ENCODE measurements at places on chromosomes 16 and 17. TPM values are rescaled to one million over a fixed set of nuclear protein-coding genes. Genes with fewer than 3 reads are reported as not detected.

DNA sequence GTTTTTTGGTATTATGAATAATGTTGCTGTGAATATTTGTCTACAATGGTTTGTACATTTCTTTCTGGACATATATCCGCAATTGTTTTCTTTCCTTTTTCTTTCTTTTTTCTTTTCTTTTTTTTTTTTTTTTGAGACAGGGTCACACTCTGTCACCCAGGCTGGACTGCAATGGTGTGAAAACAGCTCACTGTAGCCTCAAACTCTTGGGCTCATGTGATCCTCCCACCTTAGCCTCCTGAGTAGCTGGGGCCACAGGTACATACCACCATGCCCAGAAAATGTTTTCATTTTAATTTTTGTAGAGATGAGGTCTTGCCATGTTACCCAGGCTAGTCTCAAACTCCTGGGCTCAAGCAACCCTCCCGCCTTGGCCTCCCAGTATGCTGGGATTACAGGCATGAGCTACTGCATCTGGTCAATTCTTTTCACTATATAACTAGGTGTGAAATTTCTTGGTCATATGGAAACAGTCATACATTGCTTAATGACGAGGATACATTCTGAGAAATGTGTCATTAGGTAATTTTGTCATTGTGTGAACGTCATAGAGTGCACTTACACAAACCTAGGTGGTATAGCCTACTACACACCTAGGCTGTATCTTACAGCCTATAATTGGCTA, 15.2 kb downstream of the IL21R start:
- H3K4me3 ChIP-seq = no peak overlapping the region
- no peak overlapping the region for H3K27ac ChIP-seq
- DNase-seq = no peak
- no peaks in the 10 kb centered on the region for H3K4me1 ChIP-seq

Gene RPL23
- 1,112 TPM for total RNA-seq

DNA sequence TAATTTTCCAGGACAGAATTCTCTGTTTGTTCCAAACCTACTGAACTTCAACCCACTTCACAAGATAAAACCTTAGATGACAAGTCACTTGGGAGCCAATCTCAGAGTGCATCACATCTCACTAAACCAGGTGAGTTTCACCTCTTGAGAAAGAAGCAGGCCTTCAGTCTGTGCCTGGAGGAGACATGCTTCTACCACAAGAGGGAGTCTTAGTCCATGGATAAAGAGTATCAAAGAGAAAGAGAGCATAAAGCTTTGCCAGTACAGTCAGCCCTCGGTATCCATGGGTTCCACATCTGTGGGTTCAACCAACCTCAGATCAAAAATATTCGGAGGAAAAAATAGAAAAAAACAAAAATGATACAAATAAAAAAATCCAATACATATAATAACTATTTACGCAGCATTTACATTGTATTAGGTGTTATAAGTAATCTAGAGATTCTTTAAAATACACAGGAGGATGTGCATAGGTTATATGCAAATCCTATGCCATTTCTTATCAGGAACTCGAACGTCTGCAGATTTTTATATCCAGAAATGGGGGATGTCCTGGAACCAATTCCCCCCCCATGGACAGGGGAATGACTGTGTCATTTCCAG, 37.7 kb downstream of the DUSP14 start:
- no peaks in the 10 kb centered on the region for H3K27me3 ChIP-seq
- H3K36me3 ChIP-seq = no peaks in the 10 kb centered on the region
- H3K4me3 ChIP-seq = no peak overlapping the region
- H3K27ac ChIP-seq = no peak overlapping the region
- no peak for DNase-seq

GRCh38 chr17:77526728-77527350, 386.1 kb downstream of the SEC14L1 start:
- H3K27ac ChIP-seq = no peak overlapping the region
- H3K4me3 ChIP-seq = no peak overlapping the region
- H3K4me1 ChIP-seq = no peaks in the 10 kb centered on the region

- no peaks in the 10 kb centered on the region for H3K36me3 ChIP-seq
- no peaks in the 10 kb centered on the region for H3K4me1 ChIP-seq
- H3K4me3 ChIP-seq = no peak overlapping the region
- H3K27me3 ChIP-seq = no peaks in the 10 kb centered on the region
Measured at GRCh38 chr16:12659871-12660270, 143.8 kb downstream of the CPPED1 start.

Gene CACNG5
- total RNA-seq = not detected

DNA sequence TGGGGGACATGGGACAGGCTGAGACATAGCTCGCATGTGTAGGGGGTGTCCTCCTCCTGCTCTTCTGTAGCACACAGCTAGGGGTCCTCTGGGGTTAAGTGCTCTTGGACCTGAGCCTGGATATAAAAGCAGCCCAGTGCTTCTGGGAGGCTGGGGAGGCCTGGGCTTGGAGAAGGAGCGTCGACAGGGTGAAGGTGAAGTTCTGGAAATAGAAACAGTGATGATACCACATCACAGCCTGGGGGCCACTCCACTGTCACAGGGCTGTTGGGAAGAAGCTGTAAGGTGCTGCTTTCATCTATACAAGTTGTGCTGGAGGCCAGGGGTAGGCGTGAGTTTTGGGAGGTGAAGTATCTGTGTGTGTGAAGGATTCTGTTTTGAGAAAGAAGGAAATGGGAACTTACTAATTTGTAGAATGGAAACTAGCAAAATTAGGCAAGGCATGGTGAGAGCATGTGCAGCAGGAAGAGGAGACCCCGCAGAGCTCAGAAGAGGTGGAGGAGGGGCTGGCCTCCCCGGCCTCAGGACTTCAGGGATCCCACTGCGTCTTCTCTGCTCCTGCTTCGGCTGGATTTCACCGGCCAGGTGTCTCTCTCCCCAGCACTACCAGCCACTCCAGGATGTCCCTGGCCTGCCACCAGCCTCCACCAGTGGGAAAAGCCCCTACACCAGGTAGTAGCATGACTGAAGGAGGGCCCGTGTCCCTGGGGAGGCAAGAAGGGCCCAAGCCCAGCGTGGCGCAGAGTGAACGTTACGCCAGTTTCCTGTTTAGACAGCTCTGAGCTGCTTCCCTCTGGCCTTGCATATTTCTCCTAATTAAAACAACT, 19.4 kb downstream of the PLCG2 start:
- DNase-seq = no peak
- no peak overlapping the region for H3K4me3 ChIP-seq
- H3K27ac ChIP-seq = no peak overlapping the region
- H3K4me1 ChIP-seq = peaks cover 10% of the 10 kb centered on the region
- H3K36me3 ChIP-seq = no peaks in the 10 kb centered on the region

Gene FOXN1
- total RNA-seq = not detected

DNA sequence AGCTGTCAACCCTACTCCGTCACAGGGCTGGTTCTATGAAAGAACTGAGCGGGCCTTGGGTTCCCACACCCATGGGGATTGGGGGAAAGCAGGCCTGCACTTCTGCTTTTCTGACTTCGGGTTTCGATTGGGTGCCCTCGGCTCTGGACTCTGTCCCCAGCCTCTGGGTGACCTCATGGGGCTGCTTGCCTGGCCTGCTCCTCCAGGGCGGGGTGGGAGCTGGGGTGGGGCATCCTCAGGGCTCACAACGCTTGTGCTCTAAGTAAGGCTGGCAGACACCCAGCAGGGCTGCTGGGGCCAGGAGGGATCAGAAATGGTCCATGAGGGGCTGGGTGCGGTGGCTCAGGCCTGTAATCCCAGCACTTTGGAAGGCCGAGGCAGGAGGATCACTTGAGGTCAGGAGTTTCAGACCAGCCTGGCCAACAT, 19.2 kb downstream of the ARHGAP27 start:
- no peaks in the 10 kb centered on the region for H3K36me3 ChIP-seq
- H3K4me3 ChIP-seq = no peak overlapping the region
- DNase-seq = no peak

DNA sequence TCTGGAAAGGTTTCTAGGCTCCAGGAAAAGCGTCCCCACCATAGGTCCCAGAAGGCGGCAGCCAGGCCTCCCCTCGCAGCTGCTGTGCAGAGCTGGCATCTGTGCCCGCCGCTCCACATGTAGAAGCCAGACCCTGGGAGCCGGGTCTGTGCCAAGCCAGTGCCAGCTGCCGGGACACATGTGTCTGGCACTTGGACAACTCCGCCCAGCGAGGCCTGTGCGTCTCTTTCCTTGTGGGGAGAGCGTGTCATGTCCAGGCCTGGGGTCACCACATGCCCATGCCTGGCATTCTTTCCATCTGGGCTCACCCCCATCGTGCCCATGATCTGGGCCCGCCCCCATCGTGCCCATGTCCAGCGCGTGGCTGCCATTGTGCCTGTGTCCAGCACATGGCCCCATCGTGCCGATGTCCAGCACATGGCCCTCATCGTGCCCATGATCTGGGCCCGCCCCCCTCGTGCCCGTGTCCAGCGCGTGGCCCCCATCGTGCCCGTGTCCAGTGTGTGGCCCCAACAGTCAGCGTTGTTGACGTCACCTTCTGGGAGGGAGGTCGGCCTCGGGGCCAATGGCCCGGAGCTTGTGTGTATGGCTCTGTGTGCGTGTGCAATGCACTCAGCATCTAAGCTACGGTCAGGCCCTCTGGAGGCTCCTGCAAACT, 13.3 kb upstream of the ACSF3 start:
- H3K27me3 ChIP-seq = no peaks in the 10 kb centered on the region
- DNase-seq = no peak
- no peak overlapping the region for H3K27ac ChIP-seq
- no peaks in the 10 kb centered on the region for H3K4me1 ChIP-seq
- no peak overlapping the region for H3K4me3 ChIP-seq

- H3K4me1 ChIP-seq = no peaks in the 10 kb centered on the region
- no peak for DNase-seq
- H3K4me3 ChIP-seq = no peak overlapping the region
- no peaks in the 10 kb centered on the region for H3K27me3 ChIP-seq
- H3K36me3 ChIP-seq = no peaks in the 10 kb centered on the region
- no peak overlapping the region for H3K27ac ChIP-seq
Measured at GRCh38 chr16:5012887-5013286, 20.8 kb downstream of the NAGPA start.

Gene PTX4
- not detected for total RNA-seq

DNA sequence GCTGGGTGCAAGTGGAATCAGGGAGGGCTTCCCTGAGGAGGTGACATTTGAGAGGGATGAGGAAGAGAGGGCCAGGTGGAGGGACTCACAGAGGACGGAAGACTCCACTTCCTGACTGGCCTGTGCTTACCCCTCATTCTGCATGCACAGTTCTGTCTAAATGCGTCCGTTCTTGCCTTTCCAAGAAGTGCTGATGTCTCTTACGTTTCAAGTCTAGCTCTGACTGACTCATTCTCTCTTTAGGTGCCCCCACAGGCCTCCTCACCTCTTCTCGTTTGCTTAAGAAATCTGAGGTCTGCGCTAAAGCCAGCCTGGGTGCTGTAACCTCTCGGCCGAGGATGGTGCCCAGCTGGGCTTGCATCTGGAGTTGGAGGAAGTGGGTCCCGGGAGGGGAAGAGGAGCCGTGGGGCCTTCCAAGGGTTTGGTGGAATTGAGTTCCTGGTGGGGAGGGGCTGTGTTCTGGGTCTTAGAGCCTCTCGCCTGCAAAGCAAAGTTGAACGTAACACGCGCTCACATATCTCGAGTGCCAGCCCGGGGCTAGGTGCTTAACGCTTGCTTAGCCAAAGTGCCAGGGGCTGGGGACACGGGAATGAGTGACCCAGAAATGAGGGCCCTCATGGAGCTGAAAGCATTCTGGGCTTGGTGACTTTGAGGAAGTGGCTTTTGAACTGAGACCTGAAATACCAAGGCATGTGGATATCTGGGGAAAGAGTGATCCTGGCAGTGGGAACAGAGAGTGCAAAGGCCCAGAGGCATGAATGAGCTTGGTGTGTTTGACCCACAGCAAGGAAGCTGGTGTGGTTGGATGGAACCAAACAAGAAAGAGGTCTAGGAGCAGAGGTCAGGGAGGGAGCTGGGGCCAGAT, 4.8 kb downstream of the IL4R start:
- DNase-seq = no peak
- peaks cover 2% of the 10 kb centered on the region for H3K27me3 ChIP-seq
- H3K4me3 ChIP-seq = no peak overlapping the region
- no peaks in the 10 kb centered on the region for H3K36me3 ChIP-seq
- H3K27ac ChIP-seq = peak overlapping the region; percentile 45

GRCh38 chr17:27356091-27356705, 62.3 kb downstream of the WSB1 start:
- no peak overlapping the region for H3K27ac ChIP-seq
- no peaks in the 10 kb centered on the region for H3K36me3 ChIP-seq
- H3K4me3 ChIP-seq = no peak overlapping the region
- no peaks in the 10 kb centered on the region for H3K27me3 ChIP-seq
- DNase-seq = no peak

Gene CFDP1
- total RNA-seq = 120 TPM

DNA sequence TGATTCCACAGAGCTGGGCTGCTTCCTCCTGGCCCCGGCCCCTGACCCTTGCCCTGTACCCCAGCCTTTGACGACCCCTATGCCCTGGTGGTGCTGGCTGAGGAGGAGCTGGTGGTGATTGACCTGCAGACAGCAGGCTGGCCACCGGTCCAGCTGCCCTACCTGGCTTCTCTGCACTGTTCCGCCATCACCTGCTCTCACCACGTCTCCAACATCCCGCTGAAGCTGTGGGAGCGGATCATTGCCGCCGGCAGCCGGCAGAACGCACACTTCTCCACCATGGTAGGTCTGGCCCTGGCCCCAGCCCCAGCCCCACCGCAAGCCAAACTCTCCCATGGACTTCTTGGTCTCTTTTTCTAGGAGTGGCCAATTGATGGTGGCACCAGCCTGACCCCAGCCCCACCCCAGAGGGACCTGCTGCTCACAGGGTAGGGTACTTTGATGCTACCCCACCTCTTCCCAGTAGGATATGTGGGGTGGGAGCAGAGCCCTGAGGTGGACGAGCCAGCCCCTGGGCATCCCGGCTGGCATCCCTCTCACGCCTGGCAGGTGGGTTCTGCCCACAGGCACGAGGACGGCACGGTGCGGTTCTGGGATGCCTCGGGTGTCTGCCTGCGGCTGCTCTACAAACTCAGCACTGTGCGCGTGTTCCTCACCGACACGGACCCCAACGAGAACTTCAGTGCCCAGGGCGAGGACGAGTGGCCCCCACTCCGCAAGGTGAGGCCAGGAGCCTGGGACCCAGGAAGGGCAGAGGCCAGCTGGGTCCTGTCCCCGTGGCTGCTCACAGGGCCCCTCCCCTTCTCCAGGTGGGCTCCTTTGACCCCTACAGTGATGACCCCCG, 19.0 kb upstream of the MYO15B start:
- no peak for DNase-seq
- no peaks in the 10 kb centered on the region for H3K27me3 ChIP-seq
- H3K36me3 ChIP-seq = peaks cover 54% of the 10 kb centered on the region
- H3K4me3 ChIP-seq = no peak overlapping the region
- no peak overlapping the region for H3K27ac ChIP-seq

DNA sequence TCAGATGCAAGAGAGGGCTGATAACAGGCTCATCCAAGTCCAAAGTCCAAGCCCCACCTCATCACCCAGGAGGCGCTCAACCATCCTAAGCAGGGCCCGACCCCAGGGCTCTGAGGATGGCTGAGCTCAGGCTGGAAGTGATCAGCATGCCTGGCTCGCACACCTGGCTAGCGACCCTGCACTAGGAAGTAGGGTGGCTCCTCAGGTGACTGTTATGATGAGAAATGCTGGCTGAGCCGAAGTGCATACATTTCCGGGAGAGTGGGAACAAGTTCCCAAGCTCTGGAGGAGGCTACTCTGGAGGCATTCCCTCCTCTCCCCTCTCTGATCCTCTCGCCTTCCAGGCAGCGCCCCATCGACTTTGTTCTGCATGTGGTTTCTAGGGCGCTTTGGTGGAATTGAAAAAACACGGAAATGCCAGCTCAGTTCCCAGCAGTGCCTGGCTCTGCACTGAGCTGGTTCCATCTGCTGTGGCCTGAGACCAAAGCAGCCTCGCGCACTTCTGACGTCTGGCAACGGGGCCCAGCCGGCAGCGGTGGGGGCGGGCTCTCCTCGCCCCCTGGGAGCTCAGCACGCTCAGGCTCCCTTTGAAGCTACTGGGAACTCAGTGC, 130.3 kb downstream of the IRF8 start:
- no peaks in the 10 kb centered on the region for H3K27me3 ChIP-seq
- no peaks in the 10 kb centered on the region for H3K4me1 ChIP-seq
- no peak overlapping the region for H3K4me3 ChIP-seq
- peak overlapping the region; percentile 23 for H3K27ac ChIP-seq
- DNase-seq = no peak

Measured in tibial nerve (tissue), 4 donors.